ENCODE measurements at places on chromosomes 3 and 15.

DNA sequence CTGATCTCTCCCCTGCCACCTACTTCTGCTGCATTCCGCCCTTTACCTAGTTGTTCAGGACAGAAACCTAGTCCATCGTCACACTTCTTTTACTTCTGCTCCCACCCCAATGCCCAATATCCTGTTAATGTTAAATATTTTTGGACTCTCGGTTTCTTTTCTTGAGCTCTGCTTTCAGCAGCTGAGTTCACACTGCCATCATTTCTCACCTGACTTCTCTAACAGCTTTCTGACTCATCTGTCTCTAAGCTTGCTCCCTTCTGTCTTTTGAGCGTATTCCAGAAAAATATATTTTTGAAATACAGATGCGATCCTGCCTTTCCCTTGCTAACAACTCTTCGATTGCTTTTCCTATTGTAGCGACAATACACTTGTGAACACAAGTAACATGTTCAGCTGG lies 183.4 kb downstream of the KLHL25 start:
- DNase-seq = no peak

DNA sequence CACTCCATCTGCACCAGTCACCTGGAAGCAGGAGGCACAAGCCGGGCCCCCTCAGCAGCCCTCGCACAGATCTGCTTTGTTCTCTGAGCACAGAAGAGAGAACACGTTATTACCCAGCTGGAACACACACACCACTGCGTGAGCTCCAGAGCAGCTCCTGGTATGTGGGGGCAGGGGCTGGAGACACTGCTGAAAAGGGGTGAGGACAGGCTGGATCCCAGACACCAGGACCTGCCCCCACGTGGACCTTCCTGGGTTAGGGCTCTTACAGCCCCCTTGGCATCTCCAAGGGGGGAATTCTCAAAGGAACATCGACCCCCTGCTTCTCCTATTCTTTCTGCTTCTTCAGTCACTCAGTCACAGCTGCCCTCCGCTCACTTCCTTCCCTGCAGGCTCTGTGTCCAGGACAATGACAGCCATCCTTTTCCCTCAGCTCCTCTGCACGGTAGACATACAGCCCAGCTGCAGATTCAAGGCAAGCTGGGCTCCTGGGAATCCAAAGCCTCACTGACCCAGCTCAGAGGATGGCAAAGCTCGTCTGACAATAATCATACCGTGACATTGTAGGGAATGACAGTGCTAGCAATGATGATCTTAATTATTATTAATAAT lies 33.7 kb downstream of the PRR20G start:
- no peak for DNase-seq

GRCh38 chr3:56878074-56878473 lies 76.3 kb upstream of the ARHGEF3 start:
- DNase-seq = no peak

- no peak for DNase-seq
Observed at GRCh38 chr3:194308601-194309449, 42.3 kb downstream of the CPN2 start.

DNA sequence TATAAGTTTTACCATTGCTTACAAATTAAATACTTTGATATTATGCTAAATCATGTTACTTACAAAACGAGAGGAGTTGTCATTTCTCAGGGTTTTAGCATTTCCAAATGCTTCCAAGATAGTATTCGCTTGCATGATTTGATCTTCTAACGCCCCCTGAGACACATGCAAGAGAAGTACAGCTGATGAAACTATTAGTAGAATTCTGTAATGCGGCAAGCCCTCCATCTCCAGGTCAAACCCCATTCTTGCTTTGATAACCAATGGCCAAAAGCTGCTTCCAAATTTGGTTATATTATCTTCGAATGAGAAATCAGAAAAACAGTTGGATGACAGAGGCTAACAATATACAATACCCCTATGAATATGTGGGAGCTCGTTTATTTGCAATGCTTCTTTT lies 14.7 kb downstream of the MYH15 start:
- DNase-seq = no peak

GRCh38 chr3:124791142-124791541 lies 60.9 kb downstream of the UMPS start:
- DNase-seq = no peak

- DNase-seq = no peak
Observed at GRCh38 chr3:101091489-101091888, 98.3 kb upstream of the ABI3BP start.

DNA sequence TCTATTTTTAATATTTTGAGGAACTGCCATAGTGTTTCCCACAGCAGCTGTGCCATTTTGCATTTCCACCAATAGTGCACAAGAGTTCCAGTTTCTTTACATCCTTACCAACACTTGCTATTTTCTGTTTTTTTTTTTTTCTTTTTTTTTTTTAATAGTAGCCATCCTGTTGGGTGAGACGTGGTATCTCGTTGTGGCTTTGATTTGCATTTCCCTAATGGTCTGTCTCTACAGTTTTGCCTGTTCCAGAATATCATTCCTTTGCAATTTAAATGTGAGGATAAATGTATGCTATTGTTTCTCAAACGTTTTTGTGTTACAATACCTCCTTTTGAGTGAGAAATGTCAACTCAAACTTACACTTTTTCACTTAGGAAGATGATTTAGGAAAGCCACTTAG lies 22.4 kb downstream of the RCN2 start:
- no peak for DNase-seq

GRCh38 chr3:161503271-161503670 lies 6.7 kb downstream of the OTOL1 start:
- DNase-seq = no peak

DNA sequence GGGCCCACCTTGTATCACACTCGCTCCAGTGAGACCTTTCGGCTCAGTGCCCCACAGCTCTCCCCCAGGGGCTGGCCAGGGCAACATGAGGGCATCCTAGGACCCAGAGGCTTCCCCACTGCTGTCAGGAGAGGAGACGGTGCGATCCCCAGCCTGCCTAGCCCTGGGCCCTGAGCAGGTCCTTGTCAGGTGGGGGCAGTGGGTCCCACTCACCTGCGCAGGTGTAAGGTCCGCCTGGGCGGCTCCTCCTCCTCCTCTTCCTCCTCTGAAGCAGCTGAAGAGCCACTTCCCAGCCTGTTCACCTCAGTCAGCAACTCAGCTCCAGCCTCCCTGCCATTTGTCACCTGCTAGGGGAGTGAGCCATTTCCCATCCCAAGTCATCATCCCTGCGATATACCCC lies 9.6 kb downstream of the KIF7 start:
- DNase-seq = no peak

DNA sequence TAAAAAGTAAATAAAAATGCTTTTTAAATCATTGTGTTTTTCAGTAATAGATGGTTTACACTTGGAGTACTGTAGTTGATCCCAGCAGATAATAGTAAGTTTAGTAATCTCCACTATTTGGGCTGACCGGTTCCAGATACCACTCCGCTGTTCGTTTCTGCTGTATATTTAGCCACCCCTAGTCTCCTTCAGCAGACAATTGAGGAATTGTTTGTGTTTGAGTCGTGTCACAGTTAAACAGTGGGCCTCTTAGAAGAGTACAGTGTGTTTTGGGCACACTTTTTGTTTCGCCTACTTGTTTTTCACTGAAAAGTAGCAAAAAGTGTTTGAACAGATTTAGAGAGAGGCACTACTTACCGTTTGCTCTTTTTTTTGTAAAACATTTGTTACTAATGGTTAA lies 33.2 kb downstream of the PAK2 start:
- no peak for DNase-seq

- DNase-seq = no peak
Observed at GRCh38 chr3:67493808-67494207, 160.6 kb downstream of the SUCLG2 start.

GRCh38 chr3:156888576-156888975 lies 62.4 kb downstream of the LEKR1 start:
- DNase-seq = no peak

DNA sequence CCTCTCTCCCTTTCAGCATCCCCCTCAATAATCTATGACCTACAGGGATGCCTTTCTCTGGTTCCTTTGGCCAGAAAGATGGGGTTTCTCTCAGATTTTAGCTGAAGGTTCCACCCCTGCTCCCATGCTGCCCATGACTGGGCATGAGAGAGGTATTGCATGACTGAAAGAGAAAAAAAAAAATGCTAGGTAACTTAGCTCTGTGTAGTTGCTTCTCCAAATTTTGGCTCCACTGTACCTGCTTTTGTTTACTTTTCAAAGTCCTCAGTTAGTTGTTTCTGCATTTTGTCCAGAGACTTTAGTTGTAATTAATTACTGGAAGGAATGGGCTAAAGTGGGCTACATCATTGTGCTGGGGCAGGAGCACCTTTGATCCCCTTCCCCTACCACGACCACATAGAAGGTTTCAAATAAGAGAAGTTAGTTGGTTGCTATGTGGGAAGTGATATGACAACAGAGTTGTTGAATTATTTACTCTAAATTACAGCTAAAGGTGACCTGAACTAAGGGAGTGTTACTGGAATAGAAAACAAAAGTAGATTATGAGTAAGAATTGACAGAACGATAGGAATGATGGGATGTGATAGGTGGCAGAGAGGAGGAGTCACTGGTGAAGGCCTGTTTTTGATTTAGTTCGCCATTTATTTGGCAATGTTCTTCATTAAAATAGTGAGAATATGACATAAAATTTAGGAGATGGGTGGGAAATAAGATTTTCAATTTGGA lies 605.4 kb upstream of the NR2F2 start:
- no peak for DNase-seq

GRCh38 chr3:79161941-79162340 lies 605.9 kb downstream of the ROBO1 start:
- no peak for DNase-seq

DNA sequence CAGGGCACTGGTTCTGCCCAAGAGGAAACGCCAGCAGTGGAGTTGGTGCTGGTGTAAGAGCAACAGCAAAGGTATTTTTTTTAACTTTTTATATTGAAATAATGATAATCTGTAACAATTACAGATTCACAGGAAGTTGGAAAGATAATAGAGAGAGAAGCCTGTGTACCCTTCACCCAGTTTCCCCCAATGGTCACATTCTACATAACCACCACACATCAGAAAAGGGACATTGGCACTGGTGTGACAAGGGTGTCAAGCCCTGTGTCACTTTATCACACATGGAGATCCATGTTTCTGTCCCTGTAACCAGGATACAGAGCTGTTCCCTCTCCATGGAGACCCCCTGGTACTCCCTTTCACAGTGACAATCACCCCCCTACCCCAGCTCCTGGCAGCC lies 9.1 kb upstream of the PLXNA1 start:
- DNase-seq = no peak

GRCh38 chr15:73781038-73781925 lies 28.1 kb upstream of the INSYN1 start:
- DNase-seq = no peak

DNA sequence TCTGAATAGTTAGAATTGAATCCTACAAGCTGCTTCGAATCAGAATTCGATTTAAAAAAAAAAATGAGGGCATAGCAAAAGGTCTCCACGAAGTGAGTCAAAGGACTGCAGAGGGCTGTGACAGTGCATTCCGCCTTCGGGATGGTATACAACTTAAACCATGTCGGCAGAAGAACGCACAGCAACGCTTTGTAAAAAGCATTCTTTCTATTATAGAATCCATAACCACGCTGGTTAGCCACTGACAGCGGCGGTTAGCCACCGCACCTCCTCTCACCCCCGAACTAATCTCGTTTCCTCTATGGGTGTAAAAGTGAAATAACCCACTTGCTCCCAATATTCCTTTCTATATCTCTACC lies 664 bp upstream of the PIK3CA start:
- no peak for DNase-seq

Measured in HL-60 (cell line).